ELR (cell line): ENCODE measurements at places on chromosomes 11 and 22.

DNA sequence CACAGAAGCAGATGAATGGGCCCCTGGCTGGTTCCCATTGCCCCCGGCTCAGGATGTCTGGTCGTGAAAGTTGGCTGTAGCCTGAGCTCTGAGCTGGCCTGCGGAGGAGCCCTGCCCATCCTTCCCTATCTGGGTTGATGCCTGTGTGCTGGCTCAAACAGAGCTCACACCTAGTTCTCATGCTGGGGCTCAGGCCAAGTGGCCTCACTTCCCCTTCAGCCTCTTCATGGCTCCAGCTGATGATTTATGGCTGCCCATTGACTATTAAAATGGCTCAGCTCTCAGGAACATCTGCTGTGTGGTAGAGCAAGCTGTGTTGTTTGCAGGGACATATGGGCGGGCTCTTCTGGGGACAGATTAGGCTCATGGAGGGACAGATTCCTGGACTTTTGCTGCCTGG is 64.7 kb downstream of the ADAMTS15 start:
- no peak for DNase-seq

DNA sequence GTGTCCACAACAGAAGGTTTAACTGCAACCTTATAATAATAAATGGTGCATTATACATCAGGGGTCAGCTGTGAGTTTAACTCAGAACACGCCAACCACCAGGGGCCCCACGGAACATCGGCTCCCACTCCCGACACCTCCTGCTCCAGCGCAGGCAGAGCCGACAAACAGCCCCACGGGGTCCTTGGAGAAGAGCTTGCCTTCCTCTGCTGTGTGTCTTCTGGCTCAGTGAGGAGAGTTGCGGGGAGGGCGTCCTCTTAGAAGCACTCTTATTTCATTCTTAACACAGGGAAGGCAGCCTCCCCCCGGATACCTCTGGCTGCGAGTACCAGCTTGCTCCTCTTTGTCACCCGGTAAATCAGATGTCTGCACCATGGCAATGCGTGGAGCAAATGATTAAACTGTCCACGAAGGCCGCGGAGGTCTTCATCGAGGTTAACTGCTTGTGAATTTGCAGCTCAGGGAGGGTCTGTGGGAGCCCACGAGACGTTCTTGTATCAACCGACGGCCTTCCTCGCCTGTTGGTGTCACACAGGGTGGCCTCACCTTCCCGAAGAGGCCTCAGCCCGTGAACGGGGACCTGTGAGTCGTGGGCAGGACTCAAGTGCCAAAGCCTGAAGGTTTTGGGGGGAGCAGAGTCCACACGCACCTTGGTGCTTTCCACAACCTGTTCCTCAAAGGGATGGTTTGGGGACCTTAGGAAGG is 464.0 kb downstream of the BRD1 start:
- no peak for DNase-seq

- DNase-seq: no peak
Measured at GRCh38 chr22:34429314-34429713, 509.0 kb upstream of the LARGE1 start.

DNA sequence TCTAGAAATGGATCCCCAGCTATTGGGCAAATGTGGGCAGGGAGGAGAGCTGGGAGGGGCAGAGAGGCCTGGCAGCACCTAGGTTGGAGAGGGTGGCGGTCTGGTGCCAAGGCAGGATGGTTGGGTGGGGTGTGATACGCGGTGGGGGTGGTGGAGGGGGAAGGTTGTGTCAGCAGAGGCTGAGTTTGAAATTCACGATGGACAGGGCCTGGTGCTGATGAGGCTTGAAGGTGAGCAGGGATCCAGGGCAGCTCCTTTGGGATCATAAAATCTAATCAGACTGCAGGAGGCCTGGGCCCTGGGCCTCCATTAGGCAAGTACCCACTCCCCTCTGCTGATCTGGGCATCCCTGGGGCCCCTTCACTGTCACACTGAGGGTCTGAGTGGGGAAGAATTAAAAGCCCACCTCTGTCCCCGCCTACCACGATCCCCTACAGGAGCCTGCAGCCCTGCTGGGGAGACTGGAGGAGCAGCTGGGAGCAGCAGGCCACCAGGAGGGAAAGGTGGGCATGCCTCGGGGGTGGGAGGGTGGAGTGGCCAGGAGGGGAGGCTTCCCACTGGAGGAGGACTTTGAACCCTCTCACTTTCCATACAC is 24.0 kb downstream of the IGLL1 start:
- no peak for DNase-seq

GRCh38 chr11:13208921-13209320 is 68.7 kb upstream of the BMAL1 start:
- no peak for DNase-seq

DNA sequence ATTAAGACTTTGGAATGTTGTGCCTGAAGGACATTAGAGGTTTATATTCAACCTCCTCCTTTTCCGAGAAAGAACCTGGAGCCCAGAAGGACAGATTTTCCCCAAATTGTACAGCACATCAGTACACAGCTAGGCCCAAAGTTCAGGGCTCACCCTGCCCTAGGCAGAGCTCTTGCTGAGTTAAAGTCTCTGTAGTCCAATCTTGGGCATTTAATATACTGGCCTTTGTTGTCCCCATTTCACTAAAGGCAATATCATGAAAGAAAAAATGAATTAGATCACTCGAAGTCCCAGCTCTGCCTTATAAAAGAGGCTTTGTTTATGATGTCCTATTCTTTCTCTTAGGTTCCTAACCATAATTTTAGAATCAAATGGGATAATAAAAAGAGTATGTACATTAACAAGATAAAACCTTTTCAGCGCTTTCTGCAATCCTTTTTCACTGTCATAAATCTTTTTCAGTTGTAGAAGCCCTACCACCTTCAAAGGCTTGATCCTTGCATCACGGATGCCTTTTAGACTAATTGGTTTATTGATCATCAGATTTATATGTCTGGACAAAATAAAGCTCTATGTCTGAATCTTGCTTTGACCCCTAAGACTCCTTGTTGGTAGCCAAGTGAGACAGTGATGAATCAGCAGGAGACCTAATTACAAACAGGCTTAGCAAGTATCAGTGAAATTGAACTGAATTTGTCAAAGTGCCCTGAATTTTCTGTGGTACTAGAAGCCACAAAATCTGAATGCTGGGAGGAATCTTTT is 39.8 kb downstream of the RELT start:
- DNase-seq: peak; percentile 43

GRCh38 chr11:8640267-8640906 is 42.1 kb downstream of the TRIM66 start:
- DNase-seq: no peak

DNA sequence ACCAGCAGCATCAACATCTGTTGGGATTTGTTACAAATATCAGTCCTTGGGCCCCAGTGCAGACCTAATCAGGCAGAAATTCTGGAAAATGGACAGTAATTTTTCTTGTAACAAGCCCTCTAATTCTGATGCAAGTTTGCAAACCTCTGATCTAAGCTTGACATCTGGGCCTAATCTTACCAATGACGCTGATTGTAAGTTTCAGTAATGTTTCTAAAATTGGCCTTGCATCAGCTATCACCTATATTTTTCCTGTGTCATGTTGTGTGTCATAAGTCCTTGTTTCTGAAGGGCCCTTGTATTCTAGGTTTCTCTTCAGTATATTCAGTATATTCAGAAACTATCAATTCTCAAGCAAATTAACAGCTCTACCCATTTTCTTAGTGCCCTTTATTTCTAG is 36.4 kb downstream of the ZNF215 start:
- DNase-seq: no peak

GRCh38 chr11:969651-970205 is 44.1 kb downstream of the AP2A2 start:
- no peak for DNase-seq

GRCh38 chr11:133946541-133947318 is 10.0 kb downstream of the IGSF9B start:
- DNase-seq: no peak

- peak; percentile 17 for DNase-seq
Measured at GRCh38 chr22:22380098-22381030, 128.2 kb downstream of the ZNF280B start.

DNA sequence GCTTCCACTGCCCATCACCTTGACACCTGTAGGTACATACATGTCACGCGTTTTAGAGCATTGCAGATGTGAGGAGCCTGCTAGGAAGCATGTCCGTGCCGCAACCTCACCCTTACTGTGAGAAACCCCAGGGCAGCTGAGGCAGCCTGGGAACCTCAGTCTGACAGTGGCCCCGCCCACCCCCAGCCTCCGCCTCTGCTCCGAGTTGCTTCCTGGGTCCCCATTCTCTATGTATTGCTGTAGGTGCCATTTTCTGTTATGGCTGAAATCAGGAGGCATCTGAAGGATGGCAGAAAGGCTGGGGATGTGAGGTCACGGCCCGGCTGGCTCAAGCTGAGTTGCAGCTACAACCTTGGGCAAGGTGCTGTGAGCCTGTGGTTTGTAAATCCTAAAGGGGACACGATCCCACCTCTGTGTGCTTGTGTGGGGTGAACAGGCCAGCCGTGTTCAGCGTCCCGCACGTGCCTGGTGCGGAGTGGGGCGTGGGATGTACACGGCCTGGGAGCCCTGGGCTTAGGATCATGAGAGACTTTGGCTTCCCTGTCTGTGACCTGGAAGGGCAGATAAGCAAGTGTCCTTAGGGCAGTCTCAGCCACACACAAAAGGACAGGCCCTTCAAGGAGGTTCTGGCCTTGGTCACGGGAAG is 102.7 kb downstream of the PHF21B start:
- no peak for DNase-seq

DNA sequence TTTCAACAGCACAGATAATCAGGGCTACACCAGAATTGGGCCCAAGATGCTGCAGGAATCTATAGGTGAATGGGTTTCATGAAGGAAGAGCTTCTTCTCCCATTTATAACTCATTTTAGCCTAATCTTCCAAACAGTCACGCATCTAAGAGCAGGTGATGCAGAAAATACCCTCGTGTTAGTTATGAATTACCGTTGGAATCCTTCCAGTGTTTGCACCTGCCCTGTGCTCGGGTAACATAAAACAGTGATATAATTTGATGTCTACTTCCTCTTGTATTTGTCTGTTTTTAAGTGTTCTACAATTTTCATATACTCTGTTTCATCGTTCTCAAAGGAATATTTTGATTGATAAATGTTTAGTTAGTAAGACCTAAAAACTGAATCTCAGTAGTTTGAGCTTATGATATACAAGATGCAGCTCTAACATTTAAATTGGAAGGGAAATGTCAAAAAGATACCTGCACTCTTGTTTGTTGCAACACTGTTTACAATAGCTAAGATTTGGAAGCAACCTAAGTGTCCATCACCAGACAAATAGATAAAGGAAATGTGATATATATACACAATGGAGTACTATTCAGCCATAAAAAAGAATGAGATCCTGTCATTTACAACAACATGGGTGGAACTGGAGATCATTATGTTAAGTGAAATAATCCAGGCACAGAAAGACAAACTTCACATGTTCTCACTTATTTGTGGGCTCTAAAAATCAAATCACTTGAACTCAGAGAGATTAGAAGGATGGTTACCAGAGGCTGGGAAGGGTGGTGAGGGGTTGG is 42.1 kb downstream of the PPARA start:
- no peak for DNase-seq

DNA sequence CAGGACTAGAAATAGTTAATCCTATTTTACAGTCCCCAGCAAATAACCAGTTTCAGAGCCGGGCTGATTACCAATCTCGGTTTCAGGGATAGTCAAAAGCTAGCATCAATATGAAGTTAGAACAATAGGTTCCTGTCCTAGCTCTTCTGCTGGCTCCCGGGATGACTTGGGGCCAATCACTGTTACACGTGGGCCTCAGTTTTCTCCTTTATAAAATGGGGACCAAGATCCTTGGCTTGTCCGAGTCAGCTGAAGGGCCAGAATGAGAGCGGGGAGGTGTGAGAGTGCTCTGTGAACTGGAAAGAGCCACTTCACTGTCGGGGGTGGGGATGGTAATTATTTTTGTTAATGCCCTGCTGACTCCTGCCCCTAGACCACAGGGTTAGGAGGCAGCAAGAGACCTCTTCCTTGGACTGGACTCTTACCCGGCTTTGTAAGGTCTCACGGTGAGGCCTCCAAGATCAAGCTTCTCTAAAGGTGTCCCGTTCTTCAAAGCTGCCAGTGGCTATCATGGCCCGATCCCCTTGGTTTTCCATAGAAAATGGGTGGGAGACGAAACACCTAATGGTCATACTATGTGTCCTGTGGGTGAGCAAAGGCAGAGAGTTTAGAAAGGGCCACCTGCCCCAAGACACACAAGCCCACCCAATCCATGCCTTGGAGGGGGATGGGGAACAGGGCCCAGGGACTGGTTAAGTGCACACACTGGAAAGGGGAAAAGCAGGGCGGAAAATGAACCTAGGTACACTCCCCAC is 1.4 kb downstream of the UCP2 start:
- DNase-seq: no peak

- DNase-seq: peak; percentile 12
Measured at GRCh38 chr11:11620921-11621572, 758 bp downstream of the GALNT18 start.

DNA sequence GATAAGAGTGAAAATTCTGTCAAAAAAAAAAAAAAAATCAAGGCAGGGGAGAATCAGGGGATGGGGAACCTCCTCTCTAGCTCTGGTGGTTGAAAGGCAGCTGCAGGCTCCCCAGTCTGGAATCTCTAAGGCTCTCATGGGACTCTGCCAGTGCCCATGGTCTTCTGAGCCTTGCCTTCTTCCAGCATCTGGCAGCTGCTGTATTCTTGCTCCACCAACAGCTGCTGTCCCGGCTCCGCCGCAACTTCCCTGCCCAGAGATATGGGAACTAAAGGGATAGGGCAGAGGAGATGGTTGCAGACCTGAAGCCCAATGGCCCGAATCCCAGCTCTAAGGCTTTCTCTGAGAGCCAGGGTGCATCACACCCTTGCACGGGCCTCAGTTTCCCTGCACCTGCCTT is 49.5 kb upstream of the PHF21B start:
- no peak for DNase-seq

GRCh38 chr11:111001081-111001430 is 244.5 kb upstream of the POU2AF2 start:
- DNase-seq: no peak

- DNase-seq: no peak
Measured at GRCh38 chr22:49373801-49374226, 453.9 kb downstream of the BRD1 start.

GRCh38 chr11:116536416-116536815 is 236.4 kb downstream of the BUD13 start:
- DNase-seq: no peak

DNA sequence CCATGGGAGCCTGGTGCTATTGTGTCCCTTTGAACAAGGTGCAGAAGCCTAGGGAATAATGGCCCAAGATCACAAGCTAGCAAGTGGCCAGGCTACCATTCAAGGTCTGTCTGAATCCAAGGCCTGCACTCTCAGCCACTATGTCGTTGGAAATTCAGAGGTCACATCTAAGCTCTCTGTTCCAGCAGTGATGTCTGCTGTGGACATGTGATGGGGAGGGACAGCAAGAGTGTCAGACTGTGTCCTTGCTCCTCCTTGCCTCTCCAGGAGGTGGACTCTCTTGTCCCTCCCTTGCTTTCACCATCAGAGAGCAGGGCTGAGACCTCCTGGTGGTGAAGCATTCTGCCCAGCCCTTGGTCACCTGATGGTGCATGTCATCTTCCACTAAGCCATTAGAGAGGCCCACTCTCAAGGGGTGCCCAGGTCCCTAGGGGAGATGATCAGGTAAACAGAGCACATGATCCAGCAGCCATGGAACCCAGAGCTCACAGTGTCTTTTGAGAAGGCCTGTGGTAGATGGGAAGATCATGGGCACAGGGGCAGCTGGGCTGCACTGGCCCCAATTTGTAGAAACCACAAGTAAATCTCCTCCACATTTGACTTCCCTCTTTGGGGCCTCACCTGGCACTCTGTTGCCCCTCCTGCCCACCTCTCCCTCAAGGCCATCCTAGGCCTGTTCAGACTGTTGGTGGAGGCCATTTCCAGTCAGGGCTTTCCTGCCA is 37.1 kb upstream of the SUSD2 start:
- DNase-seq: no peak

GRCh38 chr11:75056814-75057213 is 39.9 kb downstream of the OR2AT4 start:
- DNase-seq: no peak
